Endothelial cell (in vitro differentiated cells): ENCODE measurements at places on chromosomes 4 and X. TPM values are rescaled to one million over a fixed set of nuclear protein-coding genes. Genes with fewer than 3 reads are reported as not detected.

DNA sequence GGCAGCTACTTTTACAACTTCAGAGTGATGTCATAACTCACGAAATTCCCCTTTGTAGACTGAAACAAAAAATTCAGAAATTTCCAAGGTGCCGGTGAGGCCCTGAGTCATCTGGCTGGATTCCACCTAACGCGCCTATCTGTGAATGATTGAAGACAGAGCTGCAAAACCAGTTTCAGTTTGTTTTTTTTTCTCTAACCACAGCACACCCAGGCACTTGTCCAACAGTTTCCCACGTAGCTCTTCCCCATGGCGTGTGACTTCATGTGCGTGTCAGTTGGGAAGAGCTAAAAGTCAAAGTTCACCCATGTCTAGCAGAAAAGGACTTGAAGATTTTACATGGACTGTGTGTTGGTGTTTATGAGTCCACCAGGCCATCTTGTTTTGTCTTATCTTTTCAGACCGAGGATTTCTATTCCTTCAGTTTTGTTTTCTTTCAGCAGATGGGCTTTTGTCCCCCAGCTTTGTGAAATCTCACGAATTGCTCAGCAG lies 16.4 kb downstream of the TCEANC start:
- no peak overlapping the region for H3K27ac ChIP-seq
- H3K36me3 ChIP-seq: no peaks in the 10 kb centered on the region
- DNase-seq: no peak
- H3K4me3 ChIP-seq: no peak overlapping the region
- peaks cover 1% of the 10 kb centered on the region for H3K27me3 ChIP-seq
- no peaks in the 10 kb centered on the region for H3K4me1 ChIP-seq

DNA sequence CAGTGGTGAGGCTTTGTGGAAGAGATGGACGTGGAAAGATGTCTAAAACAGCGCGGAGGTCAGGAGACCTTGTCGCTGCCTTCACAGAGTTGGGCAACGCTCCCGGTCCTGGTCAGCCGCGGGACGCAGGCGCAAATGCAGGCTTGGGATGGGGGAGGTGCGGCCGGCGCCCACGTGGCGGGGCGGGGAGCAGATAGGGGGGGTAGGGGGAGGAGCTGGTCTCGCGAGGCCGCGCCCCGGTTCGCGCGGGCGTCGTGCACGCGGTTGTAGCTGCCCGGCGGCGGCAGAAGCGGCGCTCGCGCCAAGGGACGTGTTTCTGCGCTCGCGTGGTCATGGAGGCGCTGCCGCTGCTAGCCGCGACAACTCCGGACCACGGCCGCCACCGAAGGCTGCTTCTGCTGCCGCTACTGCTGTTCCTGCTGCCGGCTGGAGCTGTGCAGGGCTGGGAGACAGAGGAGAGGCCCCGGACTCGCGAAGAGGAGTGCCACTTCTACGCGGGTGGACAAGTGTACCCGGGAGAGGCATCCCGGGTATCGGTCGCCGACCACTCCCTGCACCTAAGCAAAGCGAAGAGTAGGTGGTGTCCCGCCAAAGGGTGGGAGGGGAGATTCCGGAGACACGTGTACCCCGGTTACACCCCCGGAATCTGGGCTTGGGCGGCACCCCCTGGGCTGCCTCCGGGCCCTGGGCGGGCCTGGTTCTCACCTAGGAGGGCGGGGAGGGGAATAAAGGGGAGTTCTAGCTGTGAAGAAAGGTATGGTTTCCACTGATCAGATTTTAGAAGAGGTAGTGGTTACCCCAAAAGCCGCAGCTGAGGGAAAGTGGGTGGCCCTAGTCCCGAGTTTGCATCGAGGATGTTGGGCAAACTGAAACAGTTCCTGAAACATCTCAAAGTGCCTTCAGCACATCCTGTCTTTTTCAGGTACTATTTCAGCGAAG lies at the start of gene PRDX4:
PRDX4 (plus strand) TSS at position 255 of the 939 bp plus-strand sequence; CDS start at position 333, 78 bp downstream.
- H3K4me3 ChIP-seq: peak within 1 kb of the TSS; percentile 88
- H3K27me3 ChIP-seq: peaks cover 5% of the 10 kb centered on the region
- H3K4me1 ChIP-seq: peaks cover 3% of the 10 kb centered on the region
- DNase-seq: peak; percentile 79

DNA sequence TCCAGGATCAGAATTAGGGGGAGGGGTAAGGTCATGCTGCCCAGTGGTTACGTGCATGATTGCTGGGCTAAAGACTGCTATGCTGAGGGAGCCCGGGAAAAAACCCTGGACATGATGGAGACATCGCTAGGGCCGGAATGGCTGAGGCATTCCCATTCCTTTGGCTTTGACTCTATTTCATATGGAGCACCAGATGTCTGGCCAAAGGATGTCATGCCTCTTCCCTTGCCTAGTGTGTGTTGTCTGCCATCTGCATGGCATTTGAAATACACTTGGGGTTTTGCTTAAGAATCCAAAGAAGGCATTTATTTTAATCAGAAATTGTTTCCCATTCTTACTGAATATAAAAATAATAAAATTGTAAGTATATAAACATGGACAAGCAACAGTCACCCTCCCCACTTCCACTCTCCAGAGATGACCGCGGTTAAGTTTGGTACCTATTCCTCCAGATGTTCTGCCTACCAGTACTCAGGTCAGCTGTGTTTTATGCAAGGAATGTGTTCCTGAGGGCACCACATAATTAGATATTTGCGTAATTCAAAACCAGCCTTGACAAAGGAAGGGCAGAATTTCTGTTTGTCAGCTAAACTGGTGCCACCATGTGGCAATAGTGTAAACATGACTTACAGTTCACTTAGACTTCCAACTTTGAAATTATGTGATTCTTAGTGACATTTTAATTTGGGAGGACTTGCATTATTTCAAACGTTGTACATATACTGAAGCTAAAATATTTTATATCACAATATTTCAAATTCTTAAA lies 105.9 kb downstream of the CT47B1 start:
- no peak overlapping the region for H3K4me3 ChIP-seq
- no peaks in the 10 kb centered on the region for H3K36me3 ChIP-seq
- H3K27ac ChIP-seq: no peak overlapping the region
- H3K27me3 ChIP-seq: peaks cover 3% of the 10 kb centered on the region
- peaks cover 2% of the 10 kb centered on the region for H3K4me1 ChIP-seq

DNA sequence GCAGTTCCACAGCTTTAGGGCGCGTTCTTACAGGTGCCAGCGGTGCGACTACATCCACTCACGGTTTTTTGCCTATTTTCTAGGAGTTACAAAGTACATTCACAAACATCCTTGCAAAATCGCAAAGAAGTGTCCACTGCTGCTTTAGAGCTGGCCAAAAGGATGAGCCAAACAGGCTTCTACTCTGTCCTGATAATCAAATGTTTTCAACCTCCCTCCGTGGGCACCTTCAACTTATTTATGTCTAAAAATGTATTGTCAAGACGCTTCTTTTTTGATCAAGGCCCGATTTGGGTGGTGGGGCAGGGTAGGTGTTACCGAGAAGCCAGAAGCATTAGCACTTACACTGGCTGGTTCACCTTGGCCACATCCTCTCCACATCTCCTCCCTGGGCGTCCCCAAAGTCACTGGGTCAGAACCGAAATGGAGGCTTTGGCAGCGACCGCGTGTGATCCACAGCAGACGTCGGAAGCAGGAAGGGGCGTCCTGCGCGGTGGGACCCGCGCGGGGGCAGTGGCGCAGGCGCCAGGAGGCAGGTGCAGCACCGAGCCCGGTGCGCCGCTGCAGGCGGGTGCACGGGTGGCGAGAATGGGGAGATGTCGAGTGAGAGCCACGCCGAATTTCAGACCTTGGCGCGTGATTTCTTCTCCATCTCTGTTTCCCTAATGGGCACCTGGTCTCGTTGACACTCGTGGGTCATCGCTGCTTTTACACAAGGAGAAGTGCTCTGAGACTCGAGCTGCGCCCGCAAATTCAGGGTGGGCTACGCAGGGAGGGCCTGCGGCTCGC lies 16.9 kb downstream of the NKX3-2 start:
- no peak overlapping the region for H3K4me3 ChIP-seq
- no peaks in the 10 kb centered on the region for H3K27me3 ChIP-seq
- H3K4me1 ChIP-seq: peaks cover 23% of the 10 kb centered on the region
- peaks cover 3% of the 10 kb centered on the region for H3K36me3 ChIP-seq
- H3K27ac ChIP-seq: no peak overlapping the region

ALB gene
- 0.64 TPM for total RNA-seq
